Right ventricle myocardium superior (tissue), 1 donor: ENCODE measurements at places on chromosomes 6 and 20. TPM values are rescaled to one million over a fixed set of nuclear protein-coding genes. Genes with fewer than 3 reads are reported as not detected.

DNA sequence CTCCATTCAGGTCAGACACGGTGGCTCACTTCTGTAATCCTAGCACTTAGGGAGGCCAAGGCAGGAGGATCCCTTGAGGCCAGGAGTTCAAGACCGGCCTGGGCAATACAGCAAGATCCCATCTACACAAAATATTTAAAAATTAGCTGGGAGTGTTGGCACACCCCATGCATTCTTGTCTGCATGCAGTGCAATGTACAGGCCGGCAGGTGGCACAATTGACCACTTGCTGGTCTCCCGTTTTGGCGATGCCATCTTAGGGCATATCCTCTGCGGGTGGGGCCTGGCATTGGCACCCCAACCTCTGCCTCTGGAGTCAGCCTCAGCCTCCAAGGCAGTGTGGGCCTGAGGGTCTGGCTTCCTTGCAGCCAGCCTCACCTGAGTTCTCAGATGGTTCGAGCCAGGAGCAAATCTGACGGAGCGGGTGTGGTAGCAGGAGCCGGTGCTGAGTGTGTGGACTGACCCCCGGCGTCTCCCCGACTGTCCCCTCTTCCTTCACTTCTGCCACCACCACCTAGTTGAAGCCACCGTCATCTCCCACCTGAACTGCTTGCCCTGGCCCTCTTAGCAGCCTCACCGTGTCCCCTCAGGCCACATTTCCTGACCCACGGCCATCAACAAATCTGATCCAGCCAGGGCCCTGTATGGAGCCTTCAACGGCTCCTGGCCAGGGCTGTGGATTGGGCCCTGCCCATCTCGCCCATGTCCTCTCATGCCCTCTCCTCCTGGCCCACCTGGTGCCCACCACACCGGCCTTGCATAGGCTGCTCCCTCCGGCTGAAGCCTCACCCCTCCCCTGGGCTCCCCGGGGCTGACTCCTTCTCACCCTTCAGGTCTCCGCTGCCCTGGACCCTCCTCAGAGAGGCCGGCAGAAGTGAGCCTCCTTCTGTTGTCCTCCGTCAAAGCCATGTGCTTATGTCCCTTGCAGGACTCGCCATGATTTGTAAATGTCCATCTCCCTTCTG lies 44.0 kb downstream of the EFCAB8 start:
- peak; percentile 65 for DNase-seq

- no peak for DNase-seq
Measured at GRCh38 chr20:38032585-38033329, 499 bp downstream of the TTI1 start.

- no peak for DNase-seq
Measured at GRCh38 chr6:150243620-150244314, 100.9 kb downstream of the PPP1R14C start.

DNA sequence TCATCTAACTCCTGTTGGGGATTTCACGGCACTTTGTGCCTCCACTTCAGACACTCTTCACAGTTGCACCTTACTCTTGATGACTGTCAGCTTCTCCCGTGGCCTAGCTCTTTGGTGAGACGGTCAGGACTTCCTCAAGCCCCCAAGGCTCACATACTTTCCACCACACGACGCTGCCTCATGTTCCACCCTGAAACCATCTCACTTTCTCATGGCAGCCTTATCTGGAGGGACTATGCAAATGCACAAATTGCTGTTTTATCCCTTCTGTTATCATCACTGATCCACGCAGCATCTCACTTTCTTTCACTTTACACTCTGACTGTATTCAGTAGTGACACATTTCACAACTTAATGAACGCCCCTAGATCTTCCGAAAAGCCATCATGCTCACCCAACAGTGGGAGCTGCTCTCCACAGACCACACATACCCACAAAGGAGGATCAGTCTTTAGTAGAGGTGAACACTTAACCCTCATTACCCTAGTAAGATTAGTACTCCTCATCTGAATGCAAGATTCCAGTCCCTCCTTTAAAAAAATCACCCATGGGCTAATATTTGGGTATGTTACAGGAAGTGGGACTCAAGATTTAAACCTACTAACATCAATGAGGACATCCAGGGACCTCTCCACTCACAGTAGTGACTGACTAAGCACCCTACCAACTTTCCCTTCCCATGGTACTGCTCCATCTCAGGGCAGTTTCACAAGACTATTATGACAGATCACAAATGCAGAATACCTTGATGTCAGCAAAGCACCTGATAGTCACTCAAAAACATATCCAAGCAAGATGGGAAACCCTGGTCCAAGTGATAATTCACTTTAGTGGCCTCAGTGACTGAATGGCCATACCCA lies 35.4 kb downstream of the FYN start:
- DNase-seq = no peak

- DNase-seq = no peak
Measured at GRCh38 chr6:17817763-17818162, 111.0 kb upstream of the NUP153 start.

DNA sequence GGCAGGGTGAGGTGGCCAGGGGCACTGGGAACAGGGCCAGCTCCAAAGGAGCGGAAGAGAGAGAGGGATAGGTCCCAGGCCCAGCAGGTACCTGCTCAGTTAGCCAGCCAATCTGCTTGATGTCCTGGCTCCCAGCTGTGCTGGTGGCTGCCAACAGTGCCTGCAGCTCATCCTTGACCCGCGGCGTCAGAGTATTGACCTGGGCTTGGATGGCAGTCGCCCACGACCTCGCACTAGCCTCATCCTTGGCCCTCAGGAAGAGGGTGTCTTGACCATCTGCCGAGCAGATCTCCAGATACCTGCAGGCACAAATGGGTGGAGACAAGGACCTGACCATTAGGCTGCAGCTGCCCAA lies 11.1 kb upstream of the CDK5RAP1 start:
- DNase-seq = no peak

GRCh38 chr6:18306977-18307376 lies 42.6 kb upstream of the DEK start:
- no peak for DNase-seq

DNA sequence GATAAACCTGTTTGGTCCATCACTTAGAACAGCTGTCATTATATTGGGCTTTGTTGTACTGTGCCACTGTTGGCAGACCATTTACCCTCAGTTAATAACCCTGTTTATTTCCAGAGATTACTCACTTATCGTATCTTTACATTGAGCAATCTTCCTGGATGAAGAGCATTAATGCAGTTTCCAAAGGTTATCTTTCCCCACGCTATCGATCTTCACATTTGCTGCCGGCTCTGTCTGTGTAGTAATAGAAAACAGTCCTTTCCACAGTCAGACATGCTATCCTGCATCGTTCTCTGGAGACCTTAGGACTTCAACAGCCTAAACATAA lies 27.4 kb downstream of the GHRH start:
- DNase-seq = no peak

DNA sequence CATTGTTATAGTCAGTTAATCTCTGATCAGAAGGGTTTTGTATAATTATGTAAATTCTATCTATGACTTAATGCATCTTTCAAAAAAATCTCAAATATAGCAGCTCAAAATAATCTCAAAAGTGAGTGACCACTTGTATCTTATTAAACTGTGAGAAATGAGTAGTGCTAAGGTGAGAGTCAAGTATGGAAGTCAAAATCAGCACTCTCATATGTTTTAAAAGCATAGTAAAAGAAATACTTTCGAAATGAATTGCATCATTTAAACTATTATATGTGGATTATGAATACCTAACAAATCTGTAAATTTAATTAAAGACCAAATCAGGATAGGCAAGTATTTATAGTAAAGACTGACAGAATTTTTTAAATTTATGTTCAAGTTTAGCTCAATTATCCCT lies 645.6 kb downstream of the PHF3 start:
- DNase-seq = no peak

- DNase-seq = no peak
Measured at GRCh38 chr6:55941702-55942101, 66.3 kb upstream of the BMP5 start.

DNA sequence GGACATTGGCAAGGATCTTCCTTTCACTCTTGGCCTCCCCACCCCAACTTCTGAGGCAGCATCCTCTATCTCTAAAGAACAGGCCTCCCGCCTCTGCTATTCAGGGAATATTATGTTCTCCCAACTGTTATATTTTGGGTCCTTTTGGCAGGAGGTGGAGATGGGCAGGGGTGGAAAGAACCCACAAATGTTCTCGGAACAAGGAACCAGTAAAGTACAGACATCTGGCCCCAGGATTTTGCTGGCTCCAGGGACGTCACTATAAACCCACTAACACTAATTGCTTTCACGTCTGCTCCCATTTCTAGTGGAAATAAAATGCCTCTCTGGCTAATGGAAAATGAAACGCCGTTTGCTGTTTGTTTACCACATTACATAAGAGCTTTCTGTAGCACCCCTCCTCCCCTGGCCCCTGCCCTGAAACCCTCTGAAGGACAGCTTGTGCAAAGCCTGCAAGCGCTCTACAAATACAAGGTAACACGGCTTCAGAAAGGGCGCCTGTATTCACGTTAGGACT lies 77.7 kb upstream of the TBC1D7 start:
- peak; percentile 44 for DNase-seq

DNA sequence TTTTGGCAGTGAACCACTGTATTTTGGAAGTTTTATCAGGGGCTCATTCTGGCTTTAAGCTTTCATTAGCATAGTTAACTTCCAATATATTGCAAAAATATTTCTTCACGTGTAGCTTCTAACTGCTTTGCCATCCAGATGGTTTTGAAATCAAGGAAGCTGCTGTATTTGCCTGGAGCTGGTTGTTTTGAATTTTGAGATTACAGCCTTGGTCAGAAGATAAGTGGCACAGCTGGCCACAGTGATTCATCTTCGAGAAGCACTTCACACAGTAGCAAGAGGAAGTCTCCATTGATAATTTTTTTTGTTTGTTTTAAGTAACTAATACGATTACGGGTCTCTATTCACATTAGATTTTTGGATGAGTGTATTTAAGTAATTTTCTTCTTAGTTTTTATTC lies 3.8 kb downstream of the APCDD1L start:
- no peak for DNase-seq

GRCh38 chr20:25258476-25258805 lies 10.6 kb downstream of the PYGB start:
- DNase-seq = no peak

- no peak for DNase-seq
Measured at GRCh38 chr20:17158701-17159100, 68.1 kb upstream of the PCSK2 start.

DNA sequence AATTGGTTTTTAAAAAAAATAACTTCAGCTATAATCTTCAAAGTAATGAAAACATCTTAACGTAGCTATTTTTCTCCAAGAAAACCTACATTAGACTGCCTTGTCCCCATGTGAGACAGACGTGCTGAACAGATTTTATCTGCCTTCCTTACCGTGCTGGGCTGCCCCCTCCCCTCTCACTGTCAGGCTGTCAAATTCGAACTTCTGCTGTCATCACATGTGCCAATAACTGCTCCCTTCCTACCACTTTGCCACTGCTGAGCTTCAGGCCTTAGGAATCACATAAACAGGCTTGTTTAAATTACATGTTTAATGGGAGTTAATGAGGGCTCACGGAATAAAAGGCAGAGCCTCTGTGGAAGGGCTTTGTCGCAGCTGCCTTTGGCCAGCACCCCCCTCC lies 77.0 kb upstream of the NHSL1 start:
- DNase-seq = no peak

- no peak for DNase-seq
Measured at GRCh38 chr6:158815907-158816306, 3.3 kb downstream of the EZR start.

DNA sequence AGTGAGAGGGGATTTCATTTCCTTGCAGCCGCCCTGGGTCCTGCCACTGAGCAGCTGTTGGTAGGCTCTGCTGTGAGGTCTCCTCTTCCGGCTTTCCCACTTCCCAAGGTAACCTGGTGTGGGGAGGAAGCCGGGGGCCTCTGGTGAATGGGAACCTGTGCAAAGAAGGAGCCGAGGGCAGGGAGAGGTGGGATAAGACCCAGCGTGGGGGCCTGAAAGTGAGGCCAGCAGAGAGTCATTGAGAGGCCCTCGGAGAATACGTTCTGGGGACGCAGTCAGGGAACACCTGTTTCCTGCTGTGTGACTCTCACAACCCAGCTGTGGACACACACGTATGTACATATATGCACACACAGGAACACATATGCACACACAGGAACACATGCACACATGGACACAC lies 100.7 kb downstream of the CDH26 start:
- no peak for DNase-seq

- no peak for DNase-seq
Measured at GRCh38 chr6:19028201-19028600, 641.1 kb downstream of the RNF144B start.

GRCh38 chr6:73152556-73152955 lies 72.7 kb downstream of the KHDC1L start:
- DNase-seq = no peak

GRCh38 chr6:145015739-145016558 lies 719.4 kb downstream of the EPM2A start:
- no peak for DNase-seq

DNA sequence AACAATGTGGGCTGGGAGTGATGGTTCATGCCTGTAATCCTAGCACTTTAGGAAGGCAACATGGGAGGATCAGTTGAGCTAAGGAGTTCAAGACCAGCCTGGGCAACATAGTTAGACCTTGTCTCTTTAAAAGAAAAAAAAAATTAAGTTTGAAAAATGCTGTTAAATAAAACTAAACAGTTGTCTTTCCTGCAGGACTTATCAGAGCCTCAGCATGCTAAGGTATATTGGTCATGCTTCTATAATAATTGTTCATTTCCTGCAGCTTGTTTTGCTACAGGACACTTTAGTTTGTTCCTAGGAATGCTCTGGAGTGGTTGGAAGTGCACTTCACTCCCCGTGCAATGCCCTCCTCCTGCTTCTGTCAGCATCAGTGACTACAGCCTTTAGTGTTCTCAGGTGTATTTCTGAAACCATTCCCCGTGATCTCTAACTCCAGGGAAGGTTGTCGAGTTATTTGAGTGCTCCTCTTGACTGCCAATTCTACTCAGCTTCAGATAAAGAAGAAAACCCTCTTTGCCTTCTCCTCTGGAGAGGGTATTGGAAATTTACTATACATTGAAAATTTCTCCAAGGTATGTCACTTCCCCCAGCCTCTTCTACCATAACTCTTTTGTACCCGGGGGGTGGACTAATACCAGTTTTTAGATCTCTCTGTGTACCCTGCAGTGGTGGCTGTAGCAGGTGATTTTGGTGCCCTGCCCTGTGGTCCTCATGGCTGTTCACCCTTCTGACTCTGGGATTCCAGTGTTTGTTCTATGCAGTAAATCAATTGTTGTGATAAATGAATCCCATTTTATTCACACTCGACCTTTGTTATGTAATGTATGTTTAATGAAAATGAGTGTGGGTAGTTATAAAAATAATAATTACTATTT lies 33.8 kb downstream of the NHLRC1 start:
- DNase-seq = no peak

SNPH gene
- total RNA-seq = 8.9 TPM

ZNF335 gene
- total RNA-seq = 7.6 TPM

TCF15 gene
- 13.4 TPM for total RNA-seq

POPDC3 gene
- total RNA-seq = 50.1 TPM

TFEB gene
- total RNA-seq = 40.7 TPM

AFG1L gene
- 12.6 TPM for total RNA-seq

GNAS-AS1 gene
- 0.13 TPM for total RNA-seq

PPT2 gene
- total RNA-seq = 20.4 TPM

NPEPL1 gene
- total RNA-seq = 24.4 TPM

REPS1 gene
- 31.0 TPM for total RNA-seq
